Glutamatergic neuron (in vitro differentiated cells): ENCODE measurements at places on chromosomes 5 and 9.

DNA sequence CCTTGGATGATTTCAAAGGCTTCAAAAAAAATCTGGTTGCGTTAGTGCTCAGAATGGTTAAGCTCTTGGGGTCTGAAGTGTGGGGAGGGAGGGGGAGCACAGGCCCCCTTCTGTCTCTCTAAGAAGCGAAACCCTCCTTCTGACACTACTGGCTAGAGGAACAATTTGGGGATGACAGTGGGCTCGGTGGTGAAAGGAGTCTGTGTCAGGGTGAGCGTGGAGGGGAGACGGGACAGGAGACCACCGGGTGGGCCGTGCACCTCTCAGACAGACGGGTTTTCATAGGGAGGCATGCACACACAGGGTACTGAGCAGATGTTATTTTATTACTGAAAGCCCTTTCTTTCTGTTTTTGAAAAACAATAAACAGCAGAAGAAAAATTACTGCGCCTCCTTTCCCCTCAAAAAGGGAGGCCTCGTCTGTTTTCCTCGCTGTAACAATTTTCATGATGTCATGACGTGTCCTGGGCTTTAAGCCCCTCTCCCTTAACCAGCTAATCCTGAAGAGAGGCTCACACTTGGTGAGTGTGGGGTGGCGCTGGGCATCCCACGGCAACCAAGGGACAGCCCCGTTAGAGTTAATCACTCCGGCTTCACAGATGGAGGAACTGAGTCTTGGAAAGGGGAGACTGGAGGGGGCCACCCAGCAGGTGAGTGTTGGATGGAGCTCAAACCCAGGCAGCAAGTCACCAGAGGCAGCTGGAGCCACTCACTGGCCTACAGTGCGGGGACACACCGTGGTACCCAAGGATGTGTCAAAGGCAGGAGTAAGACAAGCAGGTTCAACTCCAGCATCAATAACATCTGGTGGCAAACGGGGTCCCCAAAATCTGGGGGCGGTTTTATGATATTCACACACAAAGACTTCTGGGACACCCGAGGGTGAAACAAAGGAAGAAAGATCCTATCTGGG is 53.4 kb downstream of the PTCH1 start:
- no peak for DNase-seq

GRCh38 chr9:136140046-136140445 is 21.4 kb upstream of the TMEM250 start:
- DNase-seq = no peak

- peak; percentile 43 for DNase-seq
Observed at GRCh38 chr5:31182136-31182535, 11.3 kb upstream of the CDH6 start.

DNA sequence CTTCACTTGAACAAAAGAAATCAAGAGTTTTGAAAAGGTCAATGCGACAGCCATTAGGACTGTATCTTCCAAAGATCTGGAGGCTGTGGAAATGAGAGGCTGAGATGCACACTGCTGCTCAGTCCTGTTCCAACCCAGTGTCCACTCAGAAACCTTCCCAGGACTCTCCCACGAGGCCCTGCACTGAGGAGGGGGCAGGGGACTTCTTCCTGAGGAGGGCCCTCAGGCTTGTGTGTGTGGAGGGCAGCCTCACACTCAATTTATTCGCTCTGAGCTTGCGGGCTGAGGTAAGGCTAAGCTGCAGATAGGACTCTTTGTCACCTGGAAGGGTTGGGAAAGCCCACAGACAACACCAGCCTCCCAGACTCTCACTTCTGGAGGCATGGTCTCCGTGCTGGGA is 69.6 kb upstream of the ROR2 start:
- no peak for DNase-seq

DNA sequence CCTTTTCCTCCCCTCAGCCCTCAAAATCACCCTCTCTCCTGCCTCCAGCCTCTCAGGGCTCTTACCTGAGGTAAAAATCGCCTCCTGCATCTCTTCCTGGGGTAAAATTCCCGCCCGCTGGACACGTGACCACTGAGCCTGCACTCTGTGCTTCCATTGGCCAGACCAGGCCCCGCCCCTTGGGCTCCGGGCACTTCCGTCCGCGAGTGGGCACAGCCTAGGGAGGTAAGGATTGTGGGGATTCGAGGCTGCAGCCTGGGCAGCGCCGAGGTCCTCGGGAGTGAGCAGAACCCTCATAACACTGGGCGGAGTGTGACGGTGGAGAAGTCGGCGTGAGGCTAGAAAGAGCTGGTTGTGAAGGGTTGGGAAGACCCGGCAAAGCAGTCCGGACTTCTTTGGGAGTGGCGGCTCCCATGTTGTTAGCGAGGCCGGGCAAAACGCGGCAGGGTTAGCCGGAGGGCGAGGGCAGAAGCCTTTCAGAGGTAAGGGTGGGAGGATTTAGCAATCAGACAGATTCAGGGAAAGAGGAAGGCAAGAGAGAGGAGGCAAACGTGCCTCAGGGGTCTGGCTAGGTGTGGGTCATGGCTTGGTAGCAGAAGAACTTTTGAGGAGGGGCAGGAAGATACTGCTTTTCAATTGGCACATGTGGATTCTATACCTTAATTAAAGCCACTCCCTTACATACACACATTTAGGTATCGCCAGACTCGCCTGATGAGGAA is at the start of gene SHOC1:
Gene SHOC1, minus strand, starts transcription at position 103 of the 722 bp plus-strand sequence. CDS start 3,519 bp downstream, outside the sequence.
- DNase-seq = no peak
